GM13977 (cell line): ENCODE measurements at places on chromosomes 12 and 14.

DNA sequence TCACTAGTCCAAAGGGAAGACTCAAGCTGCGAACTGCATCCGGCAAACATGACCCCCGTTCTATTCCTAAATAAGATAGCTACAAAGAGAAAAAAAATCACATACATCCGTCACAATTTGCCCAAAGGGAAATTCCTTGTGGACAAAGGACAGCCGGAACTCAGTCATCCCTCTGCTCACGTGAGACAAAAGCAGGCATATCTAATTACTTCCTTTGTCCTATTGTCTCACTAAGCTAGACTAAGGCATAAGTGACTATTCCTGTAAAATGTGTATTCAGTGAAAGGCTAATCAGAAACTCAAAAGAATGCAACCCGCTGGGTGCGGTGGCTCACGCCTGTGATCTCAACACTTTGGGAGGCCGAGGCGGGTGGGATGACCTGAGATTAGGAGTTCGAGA, 27.2 kb upstream of the NINJ2 start:
- DNase-seq, result no peak

- DNase-seq, result no peak
These were observed 170.1 kb downstream of the ADGRD1 start for GRCh38 chr12:131123817-131124216.

- DNase-seq, result no peak
These were observed 16.0 kb upstream of the LUM start for GRCh38 chr12:91127306-91127705.

- DNase-seq, result no peak
These were observed 4.6 kb upstream of the OTUB2 start for GRCh38 chr14:94021416-94022157.

DNA sequence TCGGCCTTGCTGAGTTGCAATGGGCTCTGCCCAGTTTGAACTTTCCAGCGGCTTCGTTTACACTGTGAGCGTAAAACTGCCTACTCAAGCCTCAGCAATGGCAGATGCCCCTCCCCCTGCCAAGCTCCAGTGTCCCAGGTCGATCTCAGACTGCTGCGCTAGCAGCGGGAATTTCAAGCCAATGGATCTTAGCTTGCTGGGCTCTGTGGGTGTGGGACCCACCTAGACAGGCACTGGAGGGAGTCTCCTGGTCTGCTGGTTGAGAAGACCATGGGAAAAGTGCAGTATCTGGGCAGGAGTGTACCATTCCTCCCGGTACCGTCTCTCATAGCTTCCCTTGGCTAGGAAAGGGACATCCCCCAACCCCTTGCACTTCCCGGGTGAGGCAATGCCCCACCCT, 88.2 kb downstream of the KLHL28 start:
- DNase-seq, result no peak
